MCF 10A (cell line): ENCODE measurements at places on chromosomes 4 and X. TPM values are rescaled to one million over a fixed set of nuclear protein-coding genes. Genes with fewer than 3 reads are reported as not detected.

- no peak for DNase-seq
Measured at GRCh38 chr4:181756451-181757095, 486.6 kb upstream of the TENM3 start.

Gene DMD
- total RNA-seq, result 17.0 and 19.3 TPM in 2 replicates

Gene RAB39B
- 5.0 and 6.0 TPM in 2 replicates for total RNA-seq

GRCh38 chr4:94803181-94803580 lies 45.4 kb downstream of the BMPR1B start:
- DNase-seq, result no peak

DNA sequence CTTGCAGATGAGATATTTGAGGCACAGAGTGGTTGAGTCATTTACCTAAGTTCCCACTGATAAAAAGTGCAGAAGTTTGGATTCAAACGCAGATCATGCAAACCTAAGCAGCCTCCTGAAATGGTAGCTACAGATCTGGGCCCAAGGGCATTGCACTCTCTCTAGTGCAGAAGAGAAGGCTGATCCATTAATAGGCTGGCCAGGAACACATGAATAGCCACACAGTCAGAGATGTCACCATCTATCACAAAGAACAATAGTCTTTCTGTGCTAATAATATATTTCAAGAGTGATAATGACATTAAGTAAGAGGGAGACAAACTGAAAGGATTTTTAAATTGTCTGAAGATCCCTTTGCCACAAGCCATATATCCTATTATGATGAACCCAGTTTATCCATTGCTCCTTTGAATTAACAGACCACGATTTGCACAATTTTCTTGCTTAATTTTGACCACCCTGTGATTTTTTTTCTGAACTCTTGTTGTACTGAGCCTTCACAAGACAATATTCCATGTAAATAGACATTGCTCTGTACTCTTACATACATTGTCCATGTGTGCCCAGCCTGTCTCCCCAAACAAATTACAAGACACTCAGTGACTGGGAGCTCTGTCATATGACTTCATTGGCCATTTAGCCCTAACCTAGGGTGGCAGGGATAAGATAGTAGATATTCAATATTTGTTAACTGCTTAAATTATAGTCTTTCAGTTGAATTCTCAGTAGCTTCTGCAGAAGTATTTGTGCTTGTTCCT lies 112.4 kb upstream of the RBPJ start:
- no peak for DNase-seq

Gene RNF212
- not detected in 2 replicates for total RNA-seq

- DNase-seq, result no peak
Measured at GRCh38 chr4:3673716-3674478, 92.3 kb upstream of the ADRA2C start.

- peak; percentile 88 for DNase-seq
Measured at GRCh38 chrX:12988797-12989196, 13.9 kb downstream of the TMSB4X start.

DNA sequence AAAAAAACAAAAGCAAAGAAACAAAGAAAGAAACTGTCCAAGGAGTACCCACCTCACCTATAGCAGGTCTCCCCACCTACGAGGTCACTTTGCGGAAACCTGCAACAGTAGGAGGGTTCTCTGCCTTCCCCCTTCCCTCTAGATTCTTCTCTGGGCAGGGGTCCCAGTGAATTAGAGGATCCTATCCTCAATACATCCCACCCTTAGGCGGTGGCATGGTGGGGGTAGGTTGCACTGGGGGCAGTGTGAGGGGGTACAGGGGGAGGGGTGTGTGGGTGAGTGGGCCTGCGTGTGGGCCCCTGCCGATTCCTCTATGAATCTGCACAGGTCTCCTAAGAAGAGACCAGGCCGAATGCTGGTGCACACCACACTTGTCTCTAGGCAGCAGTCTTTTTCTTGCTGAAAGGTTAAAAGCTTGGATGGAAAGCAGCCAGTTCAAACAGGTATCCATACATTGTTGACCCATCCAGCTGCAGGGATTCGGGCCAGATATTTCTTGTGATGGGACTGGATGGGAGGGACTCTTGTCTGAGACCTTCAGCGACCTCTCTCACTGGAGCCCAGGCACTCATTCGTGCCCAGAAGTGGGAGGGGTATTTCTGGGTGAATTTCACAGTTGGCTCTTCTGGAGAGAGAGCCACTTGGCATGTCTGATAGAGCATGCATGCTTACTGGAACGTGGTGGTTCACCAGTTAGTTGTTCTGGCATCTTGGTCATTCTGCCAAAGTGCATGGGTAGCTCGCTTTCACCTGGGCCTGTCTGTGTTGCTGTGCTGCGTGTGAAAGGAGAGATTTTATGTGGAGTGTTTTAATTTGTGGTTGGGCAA lies 65.6 kb downstream of the NBDY start:
- no peak for DNase-seq

Gene NXF3
- not detected in 2 replicates for total RNA-seq

Gene IL2
- not detected in 2 replicates for total RNA-seq

Gene VSIG4
- total RNA-seq, result not detected in 2 replicates

DNA sequence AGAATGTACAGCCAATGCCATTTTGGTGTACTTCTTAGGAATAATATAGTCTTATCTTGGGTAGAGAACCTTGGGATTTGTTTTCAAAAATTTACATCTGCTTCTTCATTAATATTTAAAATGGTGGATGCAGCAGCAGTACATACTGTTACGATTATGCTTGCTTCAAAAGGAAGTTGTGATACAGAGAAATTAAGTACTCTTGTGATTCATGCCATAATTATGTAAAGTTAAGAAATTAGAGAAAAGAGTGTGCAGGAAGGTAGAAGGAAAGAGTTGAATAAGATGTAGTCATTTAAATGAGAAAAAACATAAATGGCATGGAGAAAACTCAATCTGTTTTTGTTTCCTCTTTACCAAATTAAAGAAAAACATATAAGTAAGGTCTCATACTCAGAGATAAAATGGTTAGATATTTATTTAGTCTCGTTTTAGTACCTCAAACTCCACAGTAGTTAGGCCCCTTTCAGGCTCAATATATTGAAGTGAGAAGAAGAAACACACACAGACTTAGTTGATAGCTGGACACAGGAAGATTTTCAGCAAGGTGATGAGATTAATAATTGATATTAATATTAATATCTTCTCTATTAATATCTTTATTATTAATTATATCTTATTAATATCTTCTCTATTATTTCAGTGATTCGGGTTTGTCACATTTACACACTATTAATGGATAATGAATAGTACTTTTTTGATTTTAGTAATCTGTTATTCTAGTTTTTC lies 70.1 kb upstream of the HPGD start:
- no peak for DNase-seq

DNA sequence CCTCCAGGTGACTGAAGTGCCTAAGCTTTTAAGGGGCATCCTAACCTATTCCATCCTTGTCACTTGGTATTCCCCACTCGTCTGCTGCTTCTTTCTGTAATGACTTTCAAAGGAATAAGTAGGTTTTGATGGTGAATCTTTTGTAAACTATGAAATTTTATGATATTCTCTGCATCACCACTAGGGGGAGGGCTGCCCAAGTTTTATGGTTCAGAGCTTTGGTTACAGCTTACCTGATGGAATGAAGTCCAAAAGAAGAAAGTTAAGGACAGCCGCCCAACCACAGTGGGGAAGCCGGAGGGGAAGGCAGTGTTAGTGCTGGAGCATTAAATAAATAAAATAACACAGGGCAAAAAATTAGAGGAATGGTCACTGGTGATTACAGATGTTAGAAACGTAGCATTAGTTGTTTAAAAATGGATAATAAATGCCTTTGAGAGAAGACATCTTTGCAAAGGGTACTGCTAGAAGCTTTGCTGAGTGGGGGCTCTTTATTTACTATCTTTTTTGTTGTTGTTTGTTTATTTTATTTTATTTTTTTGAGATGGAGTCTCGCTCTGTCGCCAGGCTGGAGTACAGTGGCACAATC lies 204.9 kb downstream of the GBA3 start:
- peak; percentile 53 for DNase-seq

Gene GLRA2
- not detected in 2 replicates for total RNA-seq

DNA sequence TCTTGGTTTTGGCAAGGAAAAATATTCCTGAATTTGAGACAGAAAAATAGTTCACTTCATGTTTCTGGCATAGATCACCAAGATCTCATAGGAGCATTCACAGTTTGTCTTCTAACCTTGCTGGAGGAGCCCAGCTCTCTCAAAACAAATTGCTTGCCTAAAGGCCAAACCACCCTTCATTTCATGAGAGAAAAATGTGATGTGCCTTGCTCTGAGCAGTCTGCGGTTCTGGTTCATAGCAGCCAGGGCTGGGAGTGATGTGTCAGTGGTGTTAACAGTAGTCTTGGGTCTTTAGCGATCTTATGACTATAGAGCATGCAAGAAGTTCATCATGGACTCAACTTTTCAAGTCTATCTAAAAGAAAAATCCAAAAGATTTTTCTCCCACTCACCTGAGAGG lies 183.3 kb downstream of the DCLK2 start:
- DNase-seq, result no peak

Gene ADH7
- total RNA-seq, result not detected in 2 replicates

- DNase-seq, result peak; percentile 90
Measured at GRCh38 chr4:155889031-155889793, 14.3 kb upstream of the TDO2 start.

- DNase-seq, result no peak
Measured at GRCh38 chr4:7967063-7967440, 27.4 kb upstream of the AFAP1 start.

GRCh38 chrX:39640866-39641265 lies 456.9 kb downstream of the BCOR start:
- DNase-seq, result no peak

DNA sequence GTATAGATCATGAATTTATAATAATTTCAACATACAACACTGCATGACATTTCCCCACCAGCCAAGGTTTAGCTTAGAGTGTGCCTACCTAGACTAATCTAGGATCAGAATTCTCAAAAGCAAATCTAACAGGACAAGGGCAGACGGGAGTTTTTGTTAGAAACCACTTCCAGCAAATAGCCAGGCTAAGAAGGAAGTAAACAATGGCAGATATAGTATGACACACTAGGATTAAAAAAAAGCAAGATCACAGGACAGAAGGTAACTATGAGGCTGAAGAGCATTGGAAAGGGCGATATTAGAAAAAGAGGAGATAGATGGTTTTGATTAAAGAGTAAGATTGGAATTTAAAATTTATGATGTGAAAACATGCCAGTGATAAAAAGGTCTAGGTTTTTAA lies 124.8 kb downstream of the LRBA start:
- no peak for DNase-seq

GRCh38 chrX:82765811-82766210 lies 742.3 kb upstream of the POU3F4 start:
- peak; percentile 24 for DNase-seq

Gene TEX13C
- total RNA-seq, result not detected in 2 replicates

Gene LINC00632
- 7.4 and 16.9 TPM in 2 replicates for total RNA-seq
